ENCODE measurements at places on chromosomes 12 and 14.
A peak's percentile ranks its signal among the peaks of the same experiment; 100 is the strongest.

DNA sequence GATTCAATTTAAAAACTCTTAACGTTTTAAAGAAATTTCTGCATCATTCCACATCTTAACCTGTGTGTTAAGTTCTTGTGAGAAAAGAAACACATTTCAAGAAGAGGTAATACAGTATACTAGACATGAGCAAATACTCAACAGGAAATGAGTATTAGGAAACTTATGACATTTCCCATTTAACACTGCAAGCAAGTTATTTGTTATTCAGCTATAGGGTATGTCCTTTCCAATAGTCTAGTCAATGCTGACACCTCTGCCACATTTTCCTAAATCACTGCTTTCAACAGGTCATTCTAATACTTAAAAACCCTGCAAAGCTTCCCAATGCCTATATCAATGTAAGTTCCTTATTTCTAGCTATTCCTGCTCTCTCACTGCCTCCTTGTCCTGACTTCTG, 93.1 kb downstream of the DDHD1 start:
- no peak for DNase-seq

GRCh38 chr12:131076296-131076695, 122.6 kb downstream of the ADGRD1 start:
- no peak for DNase-seq

DNA sequence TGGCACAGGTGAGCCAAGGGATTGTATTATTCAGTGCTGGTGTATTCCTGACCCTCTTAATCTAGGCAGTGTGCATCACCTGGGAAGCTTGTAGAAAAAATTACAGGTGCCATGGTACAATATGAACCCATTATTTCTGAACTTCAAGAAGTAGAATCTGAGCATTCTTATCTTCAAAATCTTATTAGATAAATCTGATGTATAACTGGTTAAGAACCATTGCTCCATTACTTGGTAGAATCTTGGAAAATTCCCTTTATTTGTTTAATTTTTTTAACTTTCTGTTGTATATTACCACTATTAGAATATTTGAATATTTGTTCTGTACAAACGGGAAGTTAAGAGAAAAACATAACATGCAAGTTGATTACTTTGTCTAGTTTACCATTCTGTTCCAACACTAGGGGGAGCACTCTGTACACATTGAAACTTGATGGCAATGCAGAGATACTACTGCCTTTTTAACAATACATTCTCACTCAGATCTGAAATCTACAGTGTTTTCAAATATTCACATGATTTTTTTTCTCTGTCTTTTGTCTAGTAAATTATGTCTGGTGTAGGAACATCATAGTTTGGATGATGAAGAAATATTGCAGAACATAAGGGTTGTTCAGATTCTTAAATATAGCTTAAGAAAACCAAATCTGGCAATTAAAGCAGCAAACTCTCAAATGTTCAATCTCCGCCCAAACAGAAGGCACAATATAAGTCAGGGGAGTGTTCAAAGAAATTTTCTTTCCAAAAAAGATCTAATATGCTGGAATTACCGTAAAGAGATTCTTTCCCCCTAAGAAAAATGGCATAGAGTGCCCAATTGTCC, 196.6 kb downstream of the PCNX1 start:
- DNase-seq, result peak; percentile 46

DNA sequence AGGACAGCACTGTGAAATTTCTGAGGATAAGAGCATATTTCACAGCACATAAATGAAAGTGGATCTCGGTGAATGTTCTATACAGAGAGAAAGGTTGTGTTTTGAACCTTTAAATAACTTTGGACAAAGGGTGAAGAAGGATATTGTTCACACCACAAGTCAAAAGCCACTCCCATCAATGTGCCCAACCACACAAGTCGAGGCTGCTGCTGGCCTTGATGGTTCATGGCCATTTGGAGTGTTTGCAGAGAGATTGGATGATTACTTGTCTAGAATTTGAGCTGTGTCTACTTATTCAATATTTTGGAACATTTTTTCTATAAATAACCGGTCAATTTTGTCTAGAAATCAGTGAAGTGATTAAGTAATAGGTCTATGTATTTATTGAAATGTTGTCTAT, 121.2 kb downstream of the HMGA2 start:
- no peak for DNase-seq

- DNase-seq, result no peak
These were observed 106.6 kb downstream of the NCOR2 start for GRCh38 chr12:124460771-124461170.

- DNase-seq, result no peak
These were observed 24.5 kb downstream of the ERG28 start for GRCh38 chr14:75636100-75636692.
